RPMI7951 (cell line): ENCODE measurements at places on chromosomes 1 and 21. TPM values are rescaled to one million over a fixed set of nuclear protein-coding genes. Genes with fewer than 3 reads are reported as not detected.

- DNase-seq, result peak; percentile 49
Measured at GRCh38 chr1:55233145-55233777, 18.1 kb upstream of the USP24 start.

- peak; percentile 90 for DNase-seq
Measured at GRCh38 chr1:172588296-172589291, 55.6 kb downstream of the SUCO start.

DNA sequence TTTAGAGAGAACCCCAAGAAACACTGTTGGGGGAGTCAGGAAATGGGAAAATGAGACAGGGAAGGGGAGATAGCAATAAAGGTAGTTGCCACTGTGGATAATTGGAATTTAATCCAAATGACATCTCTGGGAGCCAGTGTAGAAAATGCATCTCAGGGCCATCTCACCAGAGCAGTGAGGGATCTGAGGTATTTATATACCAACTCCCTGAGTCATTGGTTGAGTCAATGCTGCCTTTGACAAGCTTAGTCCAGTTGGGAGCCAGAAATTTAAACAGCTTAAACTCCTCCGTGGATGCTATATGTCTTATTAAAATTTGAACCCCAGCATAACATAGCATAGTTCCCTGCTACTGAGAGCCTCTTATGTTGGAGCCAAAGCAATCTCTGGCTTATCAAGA, 140.3 kb downstream of the SLC30A10 start:
- peak; percentile 79 for DNase-seq

GRCh38 chr1:118960567-118961136, 27.5 kb downstream of the TBX15 start:
- peak; percentile 47 for DNase-seq

DNA sequence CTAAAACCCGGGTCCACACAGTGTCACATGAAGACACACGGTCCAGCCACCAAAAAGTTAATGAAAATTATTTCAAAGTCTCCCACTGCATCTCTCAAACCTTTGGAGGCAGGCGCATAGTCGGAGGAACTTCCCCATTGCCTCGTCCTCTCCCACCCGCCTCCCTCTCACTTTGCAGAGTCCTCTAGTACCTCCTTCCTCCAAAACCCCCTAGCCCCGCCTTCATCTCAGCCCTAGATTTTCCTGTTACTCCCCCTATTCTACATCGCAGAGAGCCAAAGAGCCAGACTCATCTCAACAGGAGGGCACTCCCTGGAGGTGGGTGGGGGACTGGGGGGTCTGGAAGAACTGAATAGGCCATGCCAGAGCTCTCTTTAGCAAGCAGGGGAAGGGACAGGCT, 79.3 kb downstream of the DISP3 start:
- DNase-seq, result no peak

DNA sequence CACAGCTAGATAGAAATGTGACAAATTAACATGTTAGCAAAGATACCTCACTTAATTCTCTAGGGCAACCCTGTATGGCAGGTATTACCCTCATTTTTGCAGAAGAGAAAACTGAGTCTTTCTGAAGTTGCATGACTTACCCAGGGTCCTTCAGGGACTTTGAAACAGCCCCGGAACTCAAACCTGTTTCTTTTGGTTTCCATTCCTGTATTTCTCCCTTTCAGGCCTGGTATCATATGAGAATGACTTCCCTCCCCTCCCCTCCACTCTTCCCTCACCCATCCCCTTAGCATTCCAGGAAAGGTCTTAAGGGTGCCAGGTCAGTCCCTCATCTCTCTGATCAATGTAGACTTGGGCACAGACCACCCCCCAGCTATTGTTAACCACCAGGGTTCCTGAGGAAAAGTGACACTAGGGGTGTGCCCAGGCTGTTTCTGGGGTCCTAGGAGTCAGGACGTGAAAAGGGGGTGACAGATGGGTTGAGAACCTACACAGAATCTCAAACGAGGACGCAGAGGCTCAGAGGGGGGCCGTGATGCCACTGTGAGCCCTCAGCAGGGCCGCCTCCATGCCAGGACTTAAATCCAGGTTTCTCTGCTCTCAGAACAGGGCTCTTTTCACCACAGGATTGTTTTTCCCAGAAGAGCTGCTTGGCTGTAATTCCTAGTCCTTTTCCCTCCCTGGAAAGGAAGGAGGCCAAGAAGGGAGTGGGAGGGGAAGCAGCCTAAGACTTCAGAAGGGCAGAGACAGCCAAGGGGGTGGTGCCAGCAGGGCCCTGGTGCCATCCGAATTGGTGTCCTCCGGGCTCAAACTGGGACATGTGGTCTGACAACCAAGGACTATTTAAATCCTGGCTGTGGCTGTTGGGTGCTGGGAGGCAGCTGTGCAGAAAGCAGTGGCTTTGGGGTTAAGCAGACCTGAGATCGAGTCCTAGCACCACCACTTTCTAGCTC, 2.1 kb upstream of the WASF2 start:
- DNase-seq, result peak; percentile 54

GRCh38 chr1:25520446-25521061, 22.9 kb upstream of the LDLRAP1 start:
- DNase-seq, result peak; percentile 59

GRCh38 chr1:88783145-88783544, 99.1 kb downstream of the PKN2 start:
- no peak for DNase-seq

- no peak for DNase-seq
Measured at GRCh38 chr1:234119431-234119830, 215.0 kb downstream of the SLC35F3 start.

- DNase-seq, result no peak
Measured at GRCh38 chr1:27536010-27536757, 46.2 kb upstream of the WASF2 start.

GRCh38 chr1:113835686-113836290, 23.5 kb upstream of the RSBN1 start:
- peak; percentile 53 for DNase-seq

- no peak for DNase-seq
Measured at GRCh38 chr1:154695985-154696384, 88.0 kb upstream of the ADAR start.

- DNase-seq, result no peak
Measured at GRCh38 chr1:9315411-9316079, 22.9 kb downstream of the SPSB1 start.

DNA sequence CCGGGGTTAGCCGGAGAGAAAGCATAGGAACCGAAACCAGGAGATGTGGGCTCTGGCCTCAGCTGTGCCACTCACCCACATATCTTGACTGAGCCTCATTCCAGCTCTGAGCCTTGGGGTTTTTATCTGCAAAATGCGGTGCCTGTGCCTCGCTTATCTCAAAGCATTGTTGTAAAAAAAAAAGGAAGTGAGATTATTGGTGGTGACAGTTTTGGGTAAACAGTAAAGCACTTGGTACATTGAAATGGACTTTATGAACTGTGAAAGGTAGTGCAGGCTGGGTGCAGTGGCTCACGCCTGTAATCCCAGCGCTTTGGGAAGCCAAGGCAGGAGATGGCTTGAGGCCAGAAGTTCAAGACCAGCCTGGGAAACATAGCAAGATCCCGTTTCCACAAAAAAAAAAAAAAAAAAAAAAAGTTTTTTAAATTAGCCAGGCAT, 3.8 kb downstream of the PTAFR start:
- DNase-seq, result no peak

DNA sequence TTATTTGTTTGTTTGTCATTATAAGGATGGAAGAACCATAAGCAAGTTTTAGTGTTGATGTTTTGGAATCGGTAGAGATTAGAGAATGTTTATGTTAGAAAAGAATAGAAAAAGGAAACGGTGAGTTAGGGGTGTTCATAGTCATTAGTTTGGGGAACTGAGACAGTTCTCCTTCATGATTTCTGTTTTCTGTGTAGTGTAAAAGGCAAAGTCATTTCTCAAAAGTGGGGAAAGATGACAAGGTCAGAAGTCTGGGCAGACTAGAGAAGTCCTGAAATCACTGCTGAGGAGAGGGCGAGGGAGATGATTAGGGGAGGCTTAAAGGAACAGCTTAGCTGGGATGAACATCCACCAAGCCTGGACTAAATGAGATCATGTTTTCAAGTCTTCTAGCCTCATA, 498.9 kb downstream of the TTLL7 start:
- no peak for DNase-seq

- DNase-seq, result peak; percentile 82
Measured at GRCh38 chr1:116538544-116538943, 32.3 kb downstream of the CD58 start.

The SMIM12 gene
- 31.5 and 47.6 TPM in 2 replicates for total RNA-seq

The IL22RA1 gene
- 1.6 and 2.3 TPM in 2 replicates for total RNA-seq

The IL19 gene
- total RNA-seq, result 0.24 TPM in 1 of 2 replicates, not detected in the other

The MX1 gene
- 12.3 and 15.4 TPM in 2 replicates for total RNA-seq
